ENCODE measurements at places on chromosomes 1 and 21. TPM values are rescaled to one million over a fixed set of nuclear protein-coding genes. Genes with fewer than 3 reads are reported as not detected.

DNA sequence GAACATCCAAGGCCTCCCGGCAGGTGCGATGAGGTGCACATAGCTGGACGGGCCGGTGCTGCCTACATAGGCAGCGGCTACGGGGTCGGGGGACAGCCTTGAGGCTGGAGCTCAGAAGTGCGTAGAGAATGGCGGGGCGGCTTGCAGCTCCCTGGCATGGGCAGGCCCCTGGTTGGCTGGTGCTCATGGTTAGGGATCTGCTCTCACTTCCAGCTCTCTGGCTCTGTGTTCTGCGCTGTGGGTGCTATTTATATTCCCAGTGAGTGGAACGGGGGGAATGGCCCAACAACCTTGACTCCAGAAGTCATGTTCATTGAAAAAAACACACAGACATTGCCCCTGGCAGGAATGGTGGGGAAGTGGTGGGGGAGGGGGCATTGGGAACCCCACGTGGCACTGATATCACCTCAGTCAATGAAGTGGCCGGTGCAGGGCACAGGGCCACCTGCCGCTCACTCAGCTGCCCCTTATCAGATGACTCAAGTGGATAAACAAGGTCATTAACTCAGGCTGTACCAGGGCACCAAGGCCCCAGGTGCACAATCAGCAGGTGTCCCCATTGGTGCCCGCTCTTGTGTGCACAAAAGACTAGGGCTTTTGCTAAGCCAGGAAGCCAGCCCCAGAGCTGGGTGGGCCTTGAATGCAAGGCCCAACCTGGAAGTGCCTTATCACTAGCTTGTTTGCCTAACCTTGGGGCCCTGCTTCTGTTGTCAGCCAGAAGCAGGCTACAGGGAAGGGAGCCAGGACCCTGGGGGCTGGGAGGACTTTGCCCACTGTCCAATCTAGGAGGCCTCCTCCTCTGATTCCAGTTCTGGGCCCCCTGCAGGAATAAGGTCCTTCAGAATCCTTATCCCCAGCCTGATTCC lies at the start of gene NR0B2:
Gene NR0B2 (minus strand): TSS at position 222 of the 866 bp plus-strand sequence. CDS start 35 bp downstream, at position 187.
- DNase-seq, result peak; percentile 91

GRCh38 chr1:22773981-22774832 lies 63.6 kb downstream of the EPHB2 start:
- DNase-seq, result peak; percentile 44

DNA sequence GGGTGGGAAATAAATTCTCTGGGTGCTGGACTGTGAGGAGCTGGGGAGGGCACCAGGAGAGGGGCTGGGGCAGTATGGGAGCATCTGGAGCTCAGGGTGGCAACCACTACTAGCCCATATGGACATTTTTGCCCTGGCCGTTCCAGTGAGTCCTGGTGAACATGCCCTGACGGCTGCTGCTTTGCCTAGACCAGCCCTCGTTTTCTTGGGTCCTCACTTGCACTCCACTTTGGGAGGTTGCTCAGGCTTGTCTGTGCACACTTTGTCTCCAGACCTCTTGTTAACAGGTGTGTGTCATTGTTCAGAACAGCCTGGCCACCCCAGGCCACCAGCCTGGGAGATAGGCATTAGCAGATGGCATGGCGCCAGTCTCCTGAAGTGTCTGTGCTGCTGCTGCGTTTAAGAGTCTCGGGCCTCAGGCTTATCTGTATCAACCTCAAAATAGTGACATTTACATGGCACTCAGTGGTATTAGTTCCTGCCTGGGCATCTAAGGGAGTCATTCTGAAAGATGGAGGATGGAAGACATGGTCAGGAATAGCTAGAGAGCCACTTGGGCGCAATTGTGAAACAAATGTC lies 190.5 kb downstream of the PTPRU start:
- no peak for DNase-seq

Gene UBE2G2
- total RNA-seq, result 66.8 TPM

DNA sequence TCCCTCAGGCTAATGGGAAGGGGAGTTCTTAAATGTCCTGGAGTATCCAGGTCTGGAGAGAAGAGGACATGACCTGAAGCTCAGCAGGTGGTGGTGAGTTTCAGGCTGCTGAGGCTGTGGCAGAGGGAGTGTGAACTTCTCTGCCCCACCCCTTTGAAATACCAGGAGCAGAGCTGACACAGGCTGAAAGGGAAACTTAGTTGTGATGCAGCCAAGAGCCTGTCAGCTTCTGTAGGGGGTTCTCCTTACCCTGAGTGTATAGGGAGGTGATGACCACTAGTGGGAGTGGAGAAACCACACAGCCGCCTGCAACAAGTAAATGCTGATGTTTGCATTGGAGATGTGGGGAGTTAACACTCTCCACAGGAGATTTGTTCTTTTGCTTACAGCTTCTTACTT lies 152.3 kb downstream of the FCRL5 start:
- no peak for DNase-seq

DNA sequence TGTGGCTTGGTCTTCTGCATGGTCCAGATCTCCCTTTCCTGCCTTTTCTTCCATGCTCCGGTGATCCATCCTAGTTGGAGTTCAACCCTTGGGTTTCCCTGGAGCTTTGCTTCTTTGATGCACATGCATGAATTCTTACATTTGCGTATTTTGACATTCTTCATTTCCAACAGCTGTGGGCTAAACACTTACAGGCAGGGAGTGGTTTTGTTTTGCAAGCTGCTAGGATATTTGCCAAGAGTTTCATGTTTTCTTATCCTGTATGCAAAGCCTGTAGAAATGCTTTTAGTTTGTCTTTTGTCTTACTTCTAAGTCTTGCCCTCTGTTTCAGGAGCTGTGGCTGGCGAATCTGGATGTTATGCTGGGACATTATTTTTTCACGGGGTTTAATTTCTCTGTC lies 90.3 kb upstream of the PAXBP1 start:
- DNase-seq, result no peak

DNA sequence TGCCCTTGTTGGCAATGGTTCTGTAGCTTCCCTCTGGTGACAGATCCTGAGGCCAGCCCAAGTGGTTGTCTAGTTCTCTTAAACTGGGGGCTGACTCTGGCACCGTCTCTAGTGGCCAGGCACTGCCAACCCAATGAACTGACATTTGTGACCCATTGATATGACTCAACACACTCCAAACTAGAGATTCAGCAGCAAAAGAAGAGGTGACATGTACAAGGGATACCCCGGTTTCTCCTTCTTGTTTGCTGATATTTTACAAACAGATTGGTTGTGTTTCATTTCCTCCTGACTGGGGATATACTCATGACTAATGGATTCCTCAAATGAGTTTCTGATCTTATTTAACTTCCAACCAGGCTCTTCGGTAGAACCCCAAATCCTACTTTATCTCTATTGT lies 65.9 kb upstream of the DNAJC6 start:
- no peak for DNase-seq

DNA sequence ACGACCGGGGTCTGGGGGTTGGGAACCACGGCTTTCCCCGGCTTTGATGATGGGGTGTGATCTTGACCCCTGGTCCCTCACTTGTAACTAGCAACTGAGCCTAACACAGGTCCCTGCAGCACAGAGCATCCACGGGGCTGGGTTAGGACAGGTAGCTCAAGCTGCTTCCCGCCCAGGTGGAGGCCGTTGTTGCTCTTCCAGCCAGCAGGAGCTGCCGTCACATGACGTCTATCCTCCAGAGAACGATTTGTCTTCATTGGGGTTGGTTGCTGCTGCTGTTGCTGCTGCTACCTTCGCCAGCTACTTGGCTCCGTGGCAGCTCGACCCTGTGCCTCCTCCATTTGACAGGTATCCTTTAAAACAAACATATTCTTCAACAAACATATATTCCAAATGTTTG lies 74.3 kb upstream of the ADAR start:
- no peak for DNase-seq

GRCh38 chr21:25501996-25502665 lies 105.2 kb downstream of the MRPL39 start:
- no peak for DNase-seq

DNA sequence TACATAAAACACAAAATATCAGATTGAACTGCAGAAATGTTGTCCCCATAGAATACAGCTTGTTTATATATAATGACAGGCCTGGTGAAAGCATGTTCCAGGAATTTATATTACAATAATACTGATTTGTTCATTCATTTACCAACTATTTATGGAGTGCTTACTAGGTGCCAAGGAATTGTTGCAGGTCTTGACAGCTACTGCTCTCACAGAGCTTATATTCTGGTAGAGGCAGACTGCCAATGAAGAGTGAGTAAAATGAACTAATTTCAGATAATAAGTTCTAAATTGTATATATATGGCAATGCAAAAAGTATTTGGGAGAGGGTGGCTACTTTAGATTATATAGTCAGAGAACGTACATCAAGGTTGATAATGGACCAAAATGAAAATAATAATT lies 152.0 kb downstream of the COQ8A start:
- DNase-seq, result no peak

GRCh38 chr21:43332861-43333297 lies 94.1 kb downstream of the SIK1 start:
- no peak for DNase-seq

Gene IL19
- total RNA-seq, result not detected

Gene SAMD11
- 4.3 TPM for total RNA-seq

GRCh38 chr1:206823727-206824126 lies 41.7 kb upstream of the IL20 start:
- DNase-seq, result no peak

GRCh38 chr1:100759188-100759587 lies 39.6 kb downstream of the VCAM1 start:
- DNase-seq, result no peak

Gene EVI5
- 33.5 TPM for total RNA-seq

Gene CNR2
- total RNA-seq, result 0.17 TPM

Gene HCRTR1
- not detected for total RNA-seq

DNA sequence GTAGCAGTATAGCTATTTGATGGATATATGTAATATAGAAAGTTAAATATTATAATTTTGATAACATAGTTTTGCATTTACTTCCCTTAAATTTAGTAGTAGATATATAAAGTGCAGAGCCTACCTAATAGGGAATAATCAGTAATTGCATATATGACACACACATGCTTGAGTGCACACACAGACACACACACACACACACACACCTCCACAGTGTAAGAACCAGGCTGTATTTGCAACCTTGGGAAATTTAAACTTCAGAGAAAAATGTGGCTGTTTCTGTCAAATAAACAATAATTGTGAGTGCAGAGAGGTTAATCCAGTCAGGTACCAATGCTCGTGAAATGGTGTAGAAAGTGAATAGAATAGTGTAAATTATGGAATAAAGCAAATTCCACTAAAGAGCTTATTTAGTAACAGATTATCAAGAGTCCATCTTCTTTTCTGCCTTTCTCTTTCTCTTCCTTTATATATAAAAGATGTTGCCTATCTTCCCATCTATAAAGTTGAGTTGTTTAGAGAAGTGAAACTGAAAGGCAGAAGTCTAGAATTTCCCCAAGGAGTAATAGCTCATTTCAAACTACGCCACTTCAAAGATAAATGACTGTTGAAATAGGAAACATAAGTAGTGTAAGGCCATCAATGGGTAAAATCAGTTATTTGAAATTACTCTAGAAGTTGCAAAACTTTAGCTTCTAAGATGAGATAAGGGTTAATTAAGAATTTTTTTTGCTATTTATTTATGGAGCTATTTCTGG lies 273.7 kb downstream of the SRGAP2C start:
- DNase-seq, result no peak

DNA sequence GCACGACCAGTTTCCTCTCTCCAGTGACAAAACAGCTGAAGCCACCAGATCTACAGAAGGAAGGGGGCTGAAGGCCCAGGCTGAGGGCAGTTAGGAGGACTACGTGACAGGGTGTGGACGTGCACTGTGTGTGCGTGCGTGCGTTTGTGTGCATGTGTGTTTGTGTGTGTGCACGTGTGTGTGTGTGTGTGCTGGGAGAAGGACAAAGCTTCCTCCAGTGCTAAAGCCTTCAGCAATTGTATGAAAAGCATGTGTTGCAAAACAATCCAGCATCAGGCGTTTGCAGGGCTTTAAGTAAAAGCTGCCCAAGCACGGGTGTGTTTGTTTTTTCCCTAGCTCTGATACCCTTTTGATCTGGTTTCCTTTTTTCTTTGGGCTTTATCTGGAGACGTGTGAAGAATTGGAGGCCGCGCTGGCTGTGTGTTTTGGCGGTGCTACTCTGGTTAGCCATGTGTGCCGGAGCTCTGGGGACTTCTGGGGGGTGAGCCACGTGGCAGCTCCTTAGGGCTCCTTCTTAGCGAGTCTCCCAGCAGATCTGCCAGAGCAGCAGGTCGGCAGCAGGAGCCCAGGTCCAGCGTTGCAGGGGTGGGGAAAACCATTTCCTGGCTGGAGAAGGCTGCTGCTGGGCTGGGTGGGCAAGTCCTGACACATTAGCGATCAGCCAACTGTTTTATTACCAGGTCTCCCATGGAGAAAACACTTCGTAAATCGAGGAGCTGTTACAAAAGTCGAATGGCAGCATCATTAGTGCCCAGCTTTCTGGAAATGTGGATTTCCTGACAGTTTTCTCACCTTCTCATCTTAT lies 73.4 kb downstream of the UCK2 start:
- no peak for DNase-seq

Gene SYT14
- 0.41 TPM for total RNA-seq

GRCh38 chr1:201758499-201759050 lies 70.4 kb upstream of the IPO9 start:
- no peak for DNase-seq

- DNase-seq, result no peak
These were observed 932 bp downstream of the RPF1 start for GRCh38 chr1:84479998-84480397.

Measured in mucosa of descending colon (tissue), 3 donors.